Kidney capillary endothelial cell (primary cell): ENCODE measurements at places on chromosomes 4 and X.

DNA sequence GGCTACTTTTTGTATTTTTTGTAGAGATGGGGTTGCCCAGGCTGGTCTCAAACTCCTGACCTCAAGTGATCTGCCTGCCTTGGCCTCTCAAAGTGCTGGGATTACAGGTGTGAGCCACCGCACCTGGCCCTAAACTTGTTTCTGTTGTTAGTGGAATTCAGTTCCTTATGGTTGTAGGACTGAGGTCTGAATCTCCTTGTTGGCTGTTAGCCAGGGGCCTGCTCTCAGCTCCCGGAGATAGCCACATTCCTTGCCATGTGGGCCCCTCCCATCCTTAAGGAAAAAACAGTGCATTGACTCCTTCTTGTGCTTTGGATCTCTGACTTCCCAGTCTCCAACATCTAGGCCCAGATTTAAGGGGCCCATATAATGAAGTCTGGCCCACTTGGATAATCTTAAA lies 49.4 kb upstream of the NYX start:
- DNase-seq, result no peak

DNA sequence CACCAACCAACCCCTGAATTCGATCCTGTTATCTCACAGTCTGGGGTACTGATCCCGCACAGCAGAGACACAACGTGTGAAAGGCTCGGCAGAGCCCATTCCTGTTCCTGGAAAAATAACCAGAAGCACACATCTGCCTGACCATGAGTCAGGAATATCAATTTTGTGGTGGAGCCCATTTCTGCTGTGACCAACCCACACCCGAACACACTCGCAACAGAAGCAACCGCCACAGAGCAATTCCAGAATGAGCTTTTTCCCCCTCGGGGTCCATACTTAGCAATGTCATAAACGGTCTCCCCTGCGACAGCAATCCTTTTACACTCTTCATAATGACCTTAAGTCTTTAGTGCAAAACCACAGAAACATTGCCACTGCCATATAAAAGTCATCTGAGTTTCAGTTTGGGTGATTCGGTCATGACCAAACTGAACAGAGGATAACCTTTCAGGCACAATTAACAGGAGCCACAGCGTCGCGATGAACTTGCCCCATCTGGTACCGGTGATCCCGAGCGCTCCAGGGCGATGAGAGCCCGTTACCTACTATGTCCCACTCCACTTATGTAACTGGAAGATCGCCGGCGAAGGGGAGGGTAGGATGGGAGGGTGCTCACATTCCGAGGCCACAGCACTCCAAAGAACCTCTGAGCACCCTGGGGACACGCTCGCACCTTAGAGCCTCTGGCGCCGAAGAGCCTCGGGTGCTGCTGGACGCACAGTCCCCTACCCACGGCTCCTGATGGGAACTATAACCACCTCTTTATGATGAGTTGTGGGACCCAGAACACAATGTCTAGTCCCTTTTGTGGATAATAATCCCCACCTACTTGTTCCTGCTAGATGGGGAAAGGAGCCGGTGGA lies 1.1 kb downstream of the MECP2 start:
- no peak for DNase-seq

GRCh38 chr4:122403861-122404260 lies 25.1 kb downstream of the ADAD1 start:
- no peak for DNase-seq

- DNase-seq, result no peak
These were observed 149.4 kb upstream of the CHRDL1 start for GRCh38 chrX:110944751-110945675.

GRCh38 chr4:1713003-1713851 lies 1.1 kb upstream of the SLBP start:
- no peak for DNase-seq

DNA sequence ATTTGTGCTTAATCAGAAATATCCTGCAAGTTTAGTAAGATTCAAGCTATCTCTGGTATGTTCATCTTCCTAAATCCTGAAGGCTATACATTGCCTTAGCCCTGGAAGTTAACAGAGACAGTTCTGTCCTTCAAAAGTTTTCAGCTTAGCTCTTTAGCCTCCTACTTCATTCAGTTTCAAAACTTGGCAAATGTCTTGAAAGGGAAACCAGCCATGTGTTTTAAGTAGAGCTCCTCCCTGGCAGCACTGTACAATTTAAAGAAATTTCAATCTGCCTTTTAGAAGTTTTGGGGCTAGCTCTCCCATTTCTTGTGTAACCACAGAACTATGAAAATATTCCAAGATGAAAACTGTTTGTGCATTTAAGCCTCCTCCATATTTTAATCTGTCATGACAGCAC lies 47.0 kb downstream of the FANCB start:
- no peak for DNase-seq

DNA sequence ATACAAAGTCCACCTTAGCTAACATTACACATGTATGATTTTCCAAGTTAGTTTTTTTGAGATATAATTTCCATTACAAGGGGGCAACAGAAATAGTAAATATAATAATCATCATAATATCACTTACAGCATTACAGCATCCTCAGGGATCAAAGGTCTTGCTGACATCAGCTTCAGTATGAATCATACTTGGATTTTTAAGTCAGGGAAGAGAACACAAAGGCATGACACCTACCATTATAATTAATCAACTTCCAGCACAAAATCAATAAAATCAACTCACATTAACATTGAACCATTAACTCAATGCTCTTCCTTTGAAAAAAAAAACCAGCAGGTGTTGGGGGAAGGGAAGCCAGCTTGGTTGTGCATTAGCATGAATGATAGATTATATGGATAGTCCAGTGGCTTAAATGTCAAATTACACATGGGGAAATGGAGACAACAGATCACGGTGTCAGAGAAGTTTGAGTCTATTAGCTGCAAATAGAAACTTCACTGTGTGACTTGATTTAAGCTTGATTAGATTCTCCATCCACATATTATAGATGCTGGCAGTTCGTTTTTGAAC lies 66.9 kb upstream of the CAPN6 start:
- no peak for DNase-seq

GRCh38 chr4:1374706-1375045 lies 27.7 kb downstream of the UVSSA start:
- no peak for DNase-seq

DNA sequence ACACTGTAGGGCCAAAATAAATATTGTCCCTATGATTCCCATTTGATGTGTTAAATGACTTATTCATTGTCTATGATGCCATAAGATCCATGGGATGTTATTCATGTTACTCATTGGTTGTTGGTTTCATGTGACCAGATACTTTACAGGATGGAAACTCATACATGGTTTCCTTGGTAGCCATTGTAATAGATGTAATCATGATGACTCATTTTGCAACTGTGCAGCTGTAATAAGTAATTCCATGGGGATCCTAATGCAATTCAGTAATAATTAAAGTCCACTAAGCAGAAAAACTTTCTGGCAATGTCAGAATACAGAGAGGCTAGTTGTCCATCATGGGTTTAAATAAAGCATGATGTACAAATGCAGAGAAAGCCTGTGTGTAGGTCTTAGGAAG lies 389.7 kb upstream of the NR3C2 start:
- peak; percentile 98 for DNase-seq

DNA sequence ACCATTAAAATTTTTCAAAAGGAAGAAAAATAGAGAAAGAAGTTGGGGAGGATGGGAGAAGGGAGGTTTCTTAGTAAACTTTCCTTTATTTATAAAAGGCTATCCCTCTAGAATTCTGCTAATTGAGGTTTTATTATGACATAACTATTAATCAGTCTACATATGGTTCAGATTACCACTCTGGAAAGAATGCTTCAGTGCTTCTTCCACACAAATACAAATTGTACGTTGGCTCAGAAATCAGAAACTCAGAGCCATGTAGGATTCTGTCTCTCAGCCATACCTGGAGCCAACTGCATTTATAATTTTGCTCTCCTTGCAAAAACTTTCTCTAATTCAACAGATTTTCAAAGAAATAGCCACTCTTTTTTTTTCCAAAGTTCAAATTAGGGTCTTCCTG lies 37.1 kb downstream of the SRPX start:
- no peak for DNase-seq

GRCh38 chr4:20890761-20891160 lies 190.5 kb downstream of the PACRGL start:
- no peak for DNase-seq

GRCh38 chrX:18031726-18032375 lies 170.8 kb upstream of the RAI2 start:
- DNase-seq, result no peak

GRCh38 chrX:120308959-120309872 lies 2.0 kb downstream of the TMEM255A start:
- no peak for DNase-seq

GRCh38 chr4:57265831-57266582 lies 155.8 kb upstream of the IGFBP7 start:
- no peak for DNase-seq

- DNase-seq, result no peak
These were observed 795.7 kb downstream of the ADGRL3 start for GRCh38 chr4:61995717-61996340.

GRCh38 chr4:186948361-186949242 lies 224.9 kb upstream of the FAT1 start:
- DNase-seq, result no peak

GRCh38 chr4:83860200-83860599 lies 324.3 kb downstream of the GPAT3 start:
- no peak for DNase-seq

GRCh38 chr4:182142176-182143085 lies 100.8 kb upstream of the TENM3 start:
- no peak for DNase-seq

- DNase-seq, result no peak
These were observed 76.3 kb upstream of the STIM2 start for GRCh38 chr4:26784207-26784865.

DNA sequence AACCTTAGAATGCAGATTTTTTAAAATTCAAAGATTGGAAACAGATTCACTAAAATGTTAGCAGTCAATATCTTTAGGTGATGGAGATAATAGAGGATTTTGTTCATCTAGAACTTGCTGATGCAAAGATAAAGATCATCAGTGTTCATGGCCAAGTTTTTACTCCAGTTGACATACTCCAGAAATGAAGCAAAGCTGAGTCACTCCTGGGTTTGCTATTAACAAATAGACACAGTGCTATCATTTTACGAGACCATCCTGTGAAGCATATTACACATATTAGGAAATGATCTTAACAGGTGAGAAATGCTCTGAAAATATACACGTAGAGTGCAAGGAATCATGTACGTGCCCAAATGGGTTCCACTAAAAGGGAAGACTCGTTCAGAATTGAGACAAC lies 170.6 kb upstream of the FAM9B start:
- DNase-seq, result no peak

- no peak for DNase-seq
These were observed 17.0 kb downstream of the HTT start for GRCh38 chr4:3091464-3091863.

GRCh38 chr4:161186012-161186411 lies 977.8 kb downstream of the FSTL5 start:
- DNase-seq, result no peak

GRCh38 chr4:106444557-106444956 lies 76.0 kb upstream of the GIMD1 start:
- DNase-seq, result no peak

- peak; percentile 94 for DNase-seq
These were observed 15.0 kb upstream of the STS start for GRCh38 chrX:7132335-7133049.

GRCh38 chr4:37397505-37397904 lies 153.0 kb downstream of the NWD2 start:
- DNase-seq, result no peak

GRCh38 chr4:73414936-73415271 lies 10.8 kb downstream of the ALB start:
- DNase-seq, result no peak

DNA sequence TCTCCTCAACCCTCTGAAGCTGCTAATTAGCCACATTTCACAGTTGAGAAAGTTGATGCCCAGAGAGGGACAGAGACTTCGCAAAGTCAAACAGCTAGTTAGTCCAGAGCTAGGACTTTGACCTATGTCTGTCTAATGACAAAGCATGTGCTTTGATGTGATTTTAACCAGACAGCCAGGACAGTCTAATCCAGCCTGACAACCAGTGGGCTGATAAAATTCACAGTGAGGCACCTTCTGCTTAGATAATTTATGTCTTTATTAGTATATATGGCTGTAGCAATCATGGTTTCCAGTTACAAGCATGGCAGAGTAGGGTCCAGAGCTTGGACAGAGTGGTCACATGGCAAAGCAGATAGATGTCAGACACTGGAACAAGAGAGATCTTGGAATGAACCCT lies 133.6 kb upstream of the C1QTNF7 start:
- DNase-seq, result no peak

- DNase-seq, result no peak
These were observed 4.7 kb upstream of the ARHGEF38 start for GRCh38 chr4:105547769-105548168.

- DNase-seq, result peak; percentile 42
These were observed 19.7 kb upstream of the PRPS2 start for GRCh38 chrX:12771445-12772069.

DNA sequence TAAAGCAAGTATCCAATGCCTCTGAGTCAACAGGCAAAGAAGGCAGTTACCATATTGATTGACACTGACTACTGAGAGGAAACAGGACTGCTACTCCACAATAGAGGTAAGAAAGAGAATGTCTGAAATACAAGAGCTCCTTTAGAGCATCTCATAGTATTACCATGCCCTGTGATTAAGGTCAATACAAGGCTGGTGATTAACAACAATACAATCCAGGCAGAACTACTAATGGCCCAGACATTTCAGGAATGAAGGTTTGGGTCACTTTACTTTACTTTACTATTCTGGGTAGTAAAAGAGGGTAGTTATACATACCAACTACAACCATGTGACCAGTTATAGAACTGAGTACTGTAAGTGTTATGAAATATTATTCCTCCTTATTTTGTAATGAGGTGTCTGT lies 44.5 kb downstream of the BRWD3 start:
- DNase-seq, result no peak

GRCh38 chrX:66012094-66012534 lies 27.8 kb downstream of the VSIG4 start:
- DNase-seq, result no peak

DNA sequence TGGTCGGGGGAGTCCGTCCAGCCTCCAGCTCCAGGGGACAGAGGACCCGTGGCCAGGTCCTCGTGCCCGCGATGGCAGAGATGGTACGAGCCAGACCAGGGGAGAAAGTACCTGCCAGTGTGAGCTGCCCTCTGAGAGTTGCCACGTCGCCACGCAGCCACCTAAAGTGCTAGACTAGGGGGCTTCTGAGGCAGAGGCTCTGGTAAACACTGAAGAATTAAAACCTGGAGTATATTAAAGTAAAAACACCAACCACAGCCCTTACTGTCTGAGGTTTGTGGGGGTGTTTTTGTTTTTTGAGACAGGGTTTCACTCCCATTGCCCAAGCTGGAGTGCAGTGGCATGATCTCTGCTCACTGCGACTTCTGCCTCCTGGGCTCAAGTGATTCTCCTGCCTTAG lies 60.1 kb upstream of the SORCS2 start:
- DNase-seq, result no peak

DNA sequence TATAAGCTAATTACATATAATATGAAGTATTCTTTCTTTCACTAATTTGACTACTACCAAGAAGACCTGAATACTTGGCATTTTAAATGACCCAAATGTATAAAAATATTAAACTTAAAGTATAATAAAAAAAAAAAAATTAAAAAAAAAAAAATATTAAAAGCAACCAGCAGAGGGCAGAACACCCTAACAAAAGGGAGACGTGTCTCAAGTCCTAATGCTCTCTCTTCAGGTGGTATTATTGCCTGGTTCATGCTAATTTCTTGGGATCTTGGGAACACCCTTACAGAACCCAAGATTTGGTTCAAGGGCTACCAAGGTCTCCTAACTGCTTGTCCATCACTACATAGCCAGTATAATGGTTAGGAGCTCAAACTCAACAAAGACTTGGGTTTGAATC lies 754.8 kb downstream of the RAB28 start:
- DNase-seq, result peak; percentile 13
